ENCODE measurements at places on chromosomes 7 and 10.

- DNase-seq, result no peak
Measured at GRCh38 chr10:117470733-117471132, 71.8 kb upstream of the EMX2 start.

DNA sequence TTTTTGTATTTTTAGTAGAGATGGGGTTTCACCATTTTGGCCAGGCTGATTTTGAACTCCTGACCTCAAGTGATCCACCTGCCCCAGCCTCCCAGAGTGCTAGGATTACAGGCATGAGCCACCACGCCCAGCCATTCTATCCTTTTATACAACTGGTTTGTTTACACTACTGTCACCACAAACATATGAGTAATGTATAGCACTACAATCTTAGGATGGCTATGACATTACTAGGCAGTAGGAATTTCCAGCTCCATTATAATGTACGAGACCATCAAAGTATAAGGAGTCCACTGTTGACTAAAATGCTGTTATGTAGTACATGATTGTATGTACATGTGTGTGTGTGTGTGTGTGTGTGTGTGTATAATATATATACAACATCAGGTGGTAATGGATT is 1126.1 kb upstream of the LRRN3 start:
- DNase-seq, result no peak

- no peak for DNase-seq
Measured at GRCh38 chr10:76067447-76067846, 636.0 kb downstream of the LRMDA start.

DNA sequence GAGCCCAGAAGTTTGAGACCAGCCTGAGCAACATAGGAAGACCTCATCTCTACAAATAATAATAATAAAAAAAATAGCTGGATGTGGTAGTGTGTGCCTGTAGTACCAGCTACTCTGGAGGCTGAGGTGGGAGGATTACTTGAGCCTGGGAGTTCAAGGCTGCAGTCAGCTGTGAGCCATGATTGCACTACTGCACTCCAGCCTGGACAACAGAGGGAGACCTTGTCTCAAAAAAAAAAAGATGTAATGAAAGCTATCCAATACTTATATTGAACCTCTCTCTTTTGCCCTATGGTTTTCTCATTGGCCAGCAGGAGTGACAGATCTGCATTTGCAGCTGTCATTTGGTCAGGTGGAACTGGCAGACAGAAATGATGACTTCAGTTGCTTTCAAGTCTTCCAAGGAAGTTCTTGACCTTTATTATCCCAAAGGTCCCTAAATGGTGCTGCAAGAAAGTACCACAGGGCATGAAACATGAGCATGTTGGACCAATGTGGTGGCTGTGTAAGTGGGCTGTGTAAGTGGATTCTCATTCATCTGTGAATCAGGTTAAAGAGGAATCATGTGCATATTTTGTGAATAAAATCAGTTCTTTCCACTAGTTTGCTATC is 99.4 kb downstream of the CALD1 start:
- no peak for DNase-seq

GRCh38 chr10:43264965-43265798 is 1.7 kb downstream of the RASGEF1A start:
- DNase-seq, result no peak

DNA sequence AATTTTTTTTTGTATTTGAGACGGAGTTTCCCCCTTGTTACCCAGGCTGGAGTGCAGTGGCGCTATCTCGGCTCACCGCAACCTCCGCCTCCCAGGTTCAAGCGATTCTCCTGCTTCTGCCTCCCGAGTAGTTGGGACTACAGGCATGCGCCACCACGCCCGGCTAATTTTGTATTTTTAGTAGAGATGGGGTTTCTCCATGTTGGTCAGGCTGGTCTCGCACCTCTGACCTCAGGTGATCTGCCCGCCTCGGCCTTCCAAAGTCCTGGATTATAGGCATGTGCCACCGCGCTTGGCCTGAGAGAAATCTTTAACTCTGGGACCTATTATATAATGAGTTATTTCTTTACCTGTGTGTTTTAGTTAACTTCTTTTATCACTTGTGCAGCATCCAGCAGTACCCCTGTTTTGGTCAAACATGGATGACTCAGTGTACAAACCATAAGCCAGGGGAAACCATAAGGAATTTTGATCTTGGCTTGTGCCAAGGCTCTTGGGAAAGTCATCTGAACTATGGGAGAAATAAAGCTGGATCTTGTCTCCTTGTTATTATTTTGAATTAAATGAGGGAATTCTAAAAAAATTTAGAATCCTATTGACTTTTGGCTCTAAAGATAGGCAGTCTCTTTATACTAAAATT is 23.6 kb upstream of the ZRANB1 start:
- DNase-seq, result peak; percentile 12

GRCh38 chr10:33899578-33900531 is 565.4 kb upstream of the NRP1 start:
- DNase-seq, result no peak

GRCh38 chr10:1180836-1181235 is 124.7 kb downstream of the WDR37 start:
- DNase-seq, result no peak

- DNase-seq, result no peak
Measured at GRCh38 chr7:99618726-99619125, 2.0 kb downstream of the ZSCAN25 start.

DNA sequence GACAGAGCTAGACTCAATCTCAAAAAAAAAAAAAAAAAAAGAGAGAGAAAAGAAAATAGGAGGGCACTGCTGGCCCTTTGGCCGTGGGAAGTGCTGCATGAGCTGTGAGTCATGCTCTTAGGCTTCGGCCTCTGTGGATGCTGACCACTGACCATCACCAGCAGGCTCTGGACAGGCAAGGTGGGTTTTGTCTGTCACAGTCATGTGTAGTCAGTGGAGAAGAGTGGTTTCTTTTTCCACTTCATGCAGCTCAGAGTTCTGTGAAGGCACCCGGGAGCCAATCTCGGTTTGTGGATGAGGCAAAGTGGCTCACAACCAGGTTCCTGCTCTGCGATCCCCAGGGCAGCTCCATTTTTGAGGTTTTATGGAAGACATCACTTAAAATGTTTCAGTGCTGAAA is 58.1 kb downstream of the PRTFDC1 start:
- DNase-seq, result no peak

- DNase-seq, result peak; percentile 88
Measured at GRCh38 chr7:29102558-29103151, 43.7 kb downstream of the CPVL start.

DNA sequence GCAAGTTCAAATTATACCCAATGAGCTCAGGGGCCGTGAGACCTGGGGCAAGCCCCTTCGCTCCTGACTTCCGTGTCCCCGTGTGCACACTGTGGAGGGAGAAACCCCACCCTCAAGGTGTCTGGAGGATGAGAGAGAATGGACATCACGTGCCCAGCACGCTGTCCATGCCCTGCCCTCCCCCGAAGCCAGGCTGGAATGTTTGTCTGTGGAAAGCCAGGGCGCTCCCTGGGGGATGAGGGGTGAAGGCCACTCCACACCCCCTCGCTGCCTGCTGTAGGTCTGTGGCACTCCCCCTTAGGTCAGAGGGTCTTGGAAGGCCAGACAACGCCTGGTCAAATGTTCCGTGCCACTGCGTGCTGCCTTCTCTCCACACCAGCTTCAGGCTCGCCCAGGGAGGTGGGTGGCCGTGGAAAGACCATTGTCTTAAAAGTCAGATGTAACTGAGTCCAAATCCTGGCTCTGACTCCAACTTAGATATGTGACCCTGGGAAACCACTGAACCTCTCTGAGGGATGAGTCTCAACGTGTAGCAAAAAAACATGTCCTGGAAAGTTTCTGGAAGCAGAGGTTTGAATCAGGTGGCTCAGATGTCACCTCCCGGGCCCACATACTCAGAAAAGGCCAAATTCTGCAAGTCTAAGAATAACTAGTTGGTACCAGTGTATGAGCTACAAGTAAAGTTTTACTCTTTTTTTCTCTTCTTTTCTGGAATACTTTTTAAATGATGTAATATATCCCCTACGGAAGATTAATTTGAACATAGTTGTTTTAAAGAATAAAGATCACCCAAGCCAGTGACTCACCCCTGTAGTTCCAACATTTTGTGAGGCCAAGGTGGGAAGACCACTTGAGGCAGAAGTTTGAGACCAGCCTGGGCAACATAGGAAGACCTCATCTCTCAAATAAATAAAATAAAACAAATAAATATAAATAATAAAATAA is 24.9 kb downstream of the RCC1L start:
- DNase-seq, result no peak

All from stomach (tissue), 19 donors.